ENCODE measurements at places on chromosomes 2 and 18.
A peak's percentile ranks its signal among the peaks of the same experiment; 100 is the strongest.

GRCh38 chr2:20104900-20105545 is 53.6 kb upstream of the LAPTM4A start:
- no peaks in the 10 kb centered on the region for H3K36me3 ChIP-seq
- no peak for DNase-seq
- H3K27ac ChIP-seq: no peak overlapping the region
- H3K4me3 ChIP-seq: no peak overlapping the region
- H3K27me3 ChIP-seq: peaks cover 16% of the 10 kb centered on the region

DNA sequence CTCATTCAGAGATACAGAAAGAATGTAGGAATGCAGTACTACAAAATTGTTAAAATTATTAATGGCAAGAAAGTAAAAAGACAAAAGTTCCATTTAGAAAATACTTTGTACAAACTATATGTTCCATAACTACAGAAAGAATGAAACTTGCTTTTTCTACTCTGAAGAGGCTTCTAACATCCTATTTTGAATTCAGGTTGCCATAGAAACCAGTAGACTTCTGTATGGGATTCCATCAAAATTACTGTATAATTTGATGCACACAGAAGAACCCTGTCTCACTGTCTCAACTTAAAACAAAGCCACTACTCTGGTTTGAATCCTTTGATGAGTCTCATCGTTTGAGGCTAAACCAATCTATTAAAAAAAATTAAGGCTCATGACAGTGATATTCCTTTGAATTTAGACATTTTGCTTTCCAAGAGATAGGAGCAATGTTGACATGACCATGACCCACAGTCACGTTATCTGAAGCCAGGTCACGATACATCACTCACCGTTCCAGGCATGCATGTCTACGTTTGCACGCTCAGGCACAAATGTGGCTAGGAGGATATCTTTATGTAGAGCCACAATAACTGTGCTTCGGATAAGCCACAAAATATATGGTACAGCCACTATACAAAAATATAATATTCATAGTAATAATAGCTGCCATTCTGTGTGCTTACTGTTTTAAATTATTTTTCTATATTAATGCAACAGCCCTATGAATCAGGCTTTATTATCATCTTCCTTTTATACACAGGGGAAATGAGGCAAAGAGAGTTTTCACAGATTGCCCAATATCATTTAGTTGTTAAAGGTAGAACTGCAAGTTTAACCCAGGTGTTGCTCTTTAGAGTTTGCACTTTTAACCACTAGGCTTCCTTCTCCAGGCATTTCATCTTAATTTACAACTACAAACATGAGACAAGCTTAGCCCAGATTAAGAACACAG is 82.4 kb downstream of the CACNB4 start:
- H3K27me3 ChIP-seq: no peaks in the 10 kb centered on the region
- H3K4me1 ChIP-seq: no peaks in the 10 kb centered on the region
- H3K4me3 ChIP-seq: no peak overlapping the region
- DNase-seq: no peak
- no peaks in the 10 kb centered on the region for H3K36me3 ChIP-seq

DNA sequence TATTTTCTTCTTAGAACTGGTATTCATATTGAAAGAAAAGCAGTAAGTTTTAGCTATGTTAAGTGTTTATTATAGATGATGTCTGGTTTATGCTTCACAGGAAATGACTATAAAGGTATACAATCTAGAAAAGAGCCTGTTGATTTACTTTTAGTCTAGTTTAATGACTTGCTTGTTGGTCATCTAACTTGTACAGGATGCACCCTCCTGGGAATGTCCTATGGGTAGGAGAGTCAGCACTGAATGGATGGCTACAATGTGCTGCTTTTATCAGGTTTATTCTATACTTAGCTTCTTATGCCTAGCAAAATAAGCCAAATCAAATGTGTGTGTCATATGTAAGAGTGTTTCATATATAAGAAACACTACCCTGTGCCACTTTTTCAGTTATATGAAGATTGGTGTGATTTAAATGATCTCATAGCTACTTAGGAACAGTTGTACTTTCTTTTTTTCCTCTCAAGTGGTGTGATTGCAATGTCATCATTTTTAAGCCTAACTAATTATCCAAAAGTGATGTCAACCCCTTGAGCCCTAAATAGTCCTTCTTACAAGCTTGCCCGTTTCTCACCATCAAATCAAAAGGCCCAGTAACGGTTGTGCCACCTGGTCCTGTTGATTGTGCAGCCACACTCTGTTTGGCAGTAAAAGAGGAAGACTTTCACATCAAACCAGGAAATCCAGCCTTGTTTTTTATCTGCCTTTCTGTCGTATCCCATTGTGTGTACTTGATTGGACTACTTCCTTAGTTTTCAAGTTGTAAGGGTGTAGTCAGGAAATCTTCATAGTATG is 176.0 kb downstream of the DIS3L2 start:
- peaks cover 11% of the 10 kb centered on the region for H3K36me3 ChIP-seq
- no peak overlapping the region for H3K4me3 ChIP-seq
- H3K27me3 ChIP-seq: no peaks in the 10 kb centered on the region
- DNase-seq: no peak
- H3K4me1 ChIP-seq: peaks cover 38% of the 10 kb centered on the region
- peak overlapping the region; percentile 56 for H3K27ac ChIP-seq

DNA sequence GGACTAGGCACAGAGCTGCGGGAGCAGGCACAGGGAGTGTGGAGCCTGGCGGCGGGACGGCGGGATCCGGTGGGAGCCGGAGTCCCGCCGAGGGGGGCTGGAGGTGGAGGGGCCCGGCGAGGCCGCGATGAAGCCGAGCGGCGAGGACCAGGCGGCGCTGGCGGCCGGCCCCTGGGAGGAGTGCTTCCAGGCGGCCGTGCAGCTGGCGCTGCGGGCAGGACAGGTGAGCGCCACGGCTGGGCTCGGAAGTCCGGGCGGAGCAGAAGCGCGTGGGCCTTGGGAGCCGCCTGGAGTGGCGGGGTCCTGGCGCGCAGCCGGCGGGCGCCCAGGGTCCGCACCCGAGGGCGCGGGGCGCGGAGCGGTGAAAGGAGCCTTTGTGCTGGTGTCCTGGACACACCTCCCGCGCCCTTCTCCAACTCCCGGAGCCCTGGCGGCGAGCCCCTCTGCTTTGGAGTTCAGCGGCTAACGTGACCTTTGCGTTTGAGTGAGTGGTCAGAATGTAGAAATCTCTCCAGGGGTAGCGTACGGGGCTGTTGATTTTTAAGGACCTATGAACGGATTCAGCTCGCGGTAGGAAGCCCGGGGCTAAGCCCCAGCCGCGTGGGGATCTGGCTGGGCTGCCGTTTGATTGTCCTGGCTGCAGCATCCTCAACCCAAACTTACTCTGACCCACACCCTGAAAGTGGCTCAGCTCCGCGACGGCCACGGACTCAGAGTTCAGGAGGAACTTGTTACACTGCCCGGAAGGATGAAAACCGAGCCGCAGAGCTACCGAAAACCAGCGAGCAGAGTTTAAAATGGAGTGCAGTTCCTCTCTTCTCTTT is 448 bp downstream of the IMPA2 start:
- no peak overlapping the region for H3K27ac ChIP-seq
- H3K36me3 ChIP-seq: no peaks in the 10 kb centered on the region
- DNase-seq: peak; percentile 37
- H3K4me1 ChIP-seq: peaks cover 10% of the 10 kb centered on the region
- peak overlapping the region; percentile 69 for H3K4me3 ChIP-seq

- H3K27ac ChIP-seq: no peak overlapping the region
- H3K4me1 ChIP-seq: no peaks in the 10 kb centered on the region
- no peaks in the 10 kb centered on the region for H3K36me3 ChIP-seq
Measured at GRCh38 chr18:21955757-21956652, 213.4 kb upstream of the GATA6 start.

DNA sequence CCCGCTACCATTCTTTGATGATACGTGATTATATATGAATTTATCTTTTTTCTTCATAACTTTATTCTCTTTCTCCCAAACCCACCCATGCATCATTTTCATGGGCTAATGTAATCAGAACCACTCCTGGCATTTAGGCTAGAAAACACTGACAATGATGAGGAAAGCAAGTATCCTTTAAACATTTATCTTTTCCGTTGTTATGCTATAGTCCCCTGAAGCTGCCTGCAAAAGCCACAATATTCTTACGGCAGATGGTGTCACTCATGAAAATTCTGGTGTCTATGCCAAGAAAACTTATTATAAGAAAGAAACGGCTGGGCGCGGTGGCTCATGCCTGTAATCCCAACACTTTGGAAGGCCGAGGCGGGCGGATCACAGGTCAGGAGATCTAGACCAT is 221.8 kb upstream of the CTAGE1 start:
- no peak overlapping the region for H3K27ac ChIP-seq
- H3K27me3 ChIP-seq: no peaks in the 10 kb centered on the region
- H3K36me3 ChIP-seq: no peaks in the 10 kb centered on the region
- no peak overlapping the region for H3K4me3 ChIP-seq
- no peak for DNase-seq

DNA sequence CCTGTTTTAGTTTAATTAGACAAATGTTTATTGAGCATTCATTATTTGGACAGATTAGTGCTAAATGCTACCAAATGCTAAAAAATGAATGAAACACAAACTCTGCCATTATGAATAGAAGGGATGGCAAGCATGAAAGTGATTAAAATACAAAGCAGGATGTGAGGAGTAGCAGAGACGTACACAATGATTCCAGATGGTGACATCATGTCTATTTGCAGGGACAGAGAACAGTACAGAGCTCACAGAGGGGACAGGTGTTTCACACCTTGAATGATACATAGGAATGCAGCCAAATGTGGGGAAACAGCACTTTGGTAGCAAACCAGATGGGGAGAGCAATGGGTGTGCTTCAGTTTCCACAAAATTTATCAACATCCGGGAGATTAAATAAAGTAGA is 76.3 kb downstream of the CD226 start:
- no peaks in the 10 kb centered on the region for H3K36me3 ChIP-seq
- no peaks in the 10 kb centered on the region for H3K4me1 ChIP-seq
- H3K27me3 ChIP-seq: no peaks in the 10 kb centered on the region
- no peak overlapping the region for H3K27ac ChIP-seq
- no peak for DNase-seq

DNA sequence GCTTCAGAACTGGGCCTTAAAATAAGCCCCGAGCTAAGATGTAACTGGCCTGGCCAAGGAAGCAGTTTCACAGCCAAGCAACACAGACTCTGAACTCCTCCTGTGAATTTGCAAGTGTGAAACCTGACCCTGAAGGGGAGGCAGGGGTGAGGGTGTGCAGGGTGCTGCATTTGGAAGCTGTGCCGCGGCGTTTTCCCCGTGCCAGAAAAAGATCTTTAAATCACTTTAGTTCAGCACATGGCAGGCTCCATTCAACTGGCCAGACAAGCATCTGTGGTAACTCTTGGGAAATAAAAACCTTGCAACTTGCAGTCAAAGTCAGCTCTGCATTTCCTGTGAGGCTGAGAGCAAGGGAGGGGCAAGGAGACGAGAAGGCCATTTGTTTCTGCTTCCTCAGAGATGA is 209.3 kb upstream of the SOX11 start:
- H3K27ac ChIP-seq: no peak overlapping the region
- H3K4me1 ChIP-seq: no peaks in the 10 kb centered on the region
- no peak overlapping the region for H3K4me3 ChIP-seq
- H3K36me3 ChIP-seq: no peaks in the 10 kb centered on the region

DNA sequence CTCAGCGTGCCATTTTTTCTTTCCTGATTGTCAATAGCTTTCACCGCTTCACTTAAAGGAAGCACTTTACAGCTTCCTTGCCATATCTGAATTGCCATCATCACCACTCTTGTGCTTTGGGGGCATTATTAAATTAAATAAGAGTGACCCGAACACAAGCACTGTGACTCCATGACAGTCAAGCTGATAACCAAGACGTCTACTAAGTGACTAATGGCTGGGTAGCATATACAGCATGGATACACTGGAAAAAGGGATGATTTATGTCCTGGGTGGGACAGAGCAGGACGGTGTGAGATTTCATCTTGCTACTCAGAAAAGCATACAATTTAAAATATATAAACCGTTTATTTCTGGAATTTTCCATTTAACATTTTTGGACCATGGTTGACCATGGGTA is 24.3 kb upstream of the AFF3 start:
- no peaks in the 10 kb centered on the region for H3K4me1 ChIP-seq
- H3K36me3 ChIP-seq: no peaks in the 10 kb centered on the region
- H3K4me3 ChIP-seq: no peak overlapping the region
- H3K27ac ChIP-seq: no peak overlapping the region
- no peak for DNase-seq

DNA sequence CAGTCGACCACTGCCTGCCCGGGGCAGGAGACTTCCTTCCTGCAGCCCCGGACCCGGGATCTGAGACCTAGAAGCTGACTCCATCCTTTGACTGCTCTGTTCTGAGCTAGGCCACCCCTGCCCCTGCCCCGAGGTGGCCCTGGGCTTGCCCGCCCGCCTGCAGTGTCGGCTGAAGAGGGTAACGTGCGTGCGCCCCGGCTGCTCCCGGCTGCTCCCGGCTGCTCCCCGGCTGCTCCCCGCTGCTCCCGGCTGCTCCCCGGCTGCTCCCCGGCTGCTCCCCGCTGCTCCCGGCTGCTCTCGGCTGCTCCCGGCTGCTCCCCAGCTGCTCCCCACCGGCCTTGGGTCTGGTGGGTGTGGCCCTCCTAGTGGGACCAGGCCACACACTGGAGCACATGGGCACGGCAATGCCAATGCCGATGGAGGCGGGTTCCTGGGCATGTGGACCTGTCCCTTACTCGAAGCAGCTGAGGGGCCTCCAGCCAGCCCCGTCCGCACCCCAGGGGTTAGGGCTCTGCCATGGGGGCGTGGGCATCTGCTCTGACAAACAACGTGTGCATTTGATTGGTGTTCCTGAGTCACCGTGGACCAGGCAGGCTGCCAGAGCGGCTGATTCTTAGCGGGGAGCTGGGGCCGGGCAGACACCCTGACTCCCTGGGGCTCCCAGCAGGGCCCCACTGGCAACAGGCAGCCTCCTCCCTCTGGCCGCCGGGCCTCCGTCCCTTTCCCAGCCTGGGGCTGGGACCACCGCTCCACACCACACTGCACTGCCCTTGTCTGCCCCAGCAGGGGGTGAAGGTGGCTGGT is 2.0 kb upstream of the GAL3ST2 start:
- H3K4me1 ChIP-seq: peaks cover 25% of the 10 kb centered on the region
- no peak overlapping the region for H3K27ac ChIP-seq
- H3K36me3 ChIP-seq: no peaks in the 10 kb centered on the region
- DNase-seq: no peak

DNA sequence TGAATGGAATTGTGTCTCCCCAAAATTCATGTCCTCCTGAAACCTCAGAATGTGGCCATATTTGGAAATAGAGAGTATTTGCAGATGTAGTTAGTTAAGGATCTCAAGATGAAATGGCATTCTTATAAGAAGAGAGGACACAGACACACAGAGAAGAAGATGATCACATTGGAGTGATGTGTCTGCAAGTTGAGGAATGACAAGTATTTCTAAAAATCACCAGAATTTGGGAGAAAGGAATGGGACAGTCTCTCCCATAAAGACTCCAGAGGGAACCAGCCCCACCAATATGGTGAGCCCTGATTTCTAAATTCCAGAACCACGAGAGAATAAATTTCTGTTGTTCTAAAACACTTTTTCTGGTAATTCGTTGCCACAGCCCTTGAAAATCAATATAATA is 166.3 kb downstream of the C1D start:
- no peak for DNase-seq
- no peaks in the 10 kb centered on the region for H3K4me1 ChIP-seq

- no peak for DNase-seq
- H3K4me1 ChIP-seq: no peaks in the 10 kb centered on the region
- no peaks in the 10 kb centered on the region for H3K27me3 ChIP-seq
- no peak overlapping the region for H3K27ac ChIP-seq
- H3K36me3 ChIP-seq: no peaks in the 10 kb centered on the region
Measured at GRCh38 chr2:58271826-58272225, 30.7 kb upstream of the FANCL start.

Measured in thymus (tissue), 14 donors.